Stimulated activated CD4-positive, alpha-beta T cell treated with anti-CD3 and anti-CD28 coated beads, TNF-alpha, amount 100 ng/mL, for 48 hours (primary cell): ENCODE measurements at places on chromosomes 4 and X.

DNA sequence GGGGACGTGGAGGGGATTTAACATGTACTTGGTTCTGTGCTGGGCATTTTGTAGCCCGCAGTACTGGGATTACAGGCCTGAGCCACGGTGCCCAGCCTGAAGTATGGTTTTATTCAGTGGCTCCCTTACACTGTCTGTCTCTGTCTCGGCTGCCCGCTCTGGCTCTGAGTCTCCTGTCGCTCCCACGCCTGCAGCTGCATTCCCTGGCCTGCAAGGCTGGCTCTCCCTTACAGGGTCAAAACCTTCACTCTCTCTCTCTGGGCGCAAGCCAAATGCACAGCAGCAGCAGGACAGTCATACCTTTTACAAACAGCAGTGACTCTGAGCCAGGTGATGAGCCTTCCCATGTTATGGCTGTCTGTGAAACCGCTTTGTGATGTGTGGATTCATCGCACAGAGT lies 72.1 kb downstream of the HTRA3 start:
- no peak for DNase-seq

DNA sequence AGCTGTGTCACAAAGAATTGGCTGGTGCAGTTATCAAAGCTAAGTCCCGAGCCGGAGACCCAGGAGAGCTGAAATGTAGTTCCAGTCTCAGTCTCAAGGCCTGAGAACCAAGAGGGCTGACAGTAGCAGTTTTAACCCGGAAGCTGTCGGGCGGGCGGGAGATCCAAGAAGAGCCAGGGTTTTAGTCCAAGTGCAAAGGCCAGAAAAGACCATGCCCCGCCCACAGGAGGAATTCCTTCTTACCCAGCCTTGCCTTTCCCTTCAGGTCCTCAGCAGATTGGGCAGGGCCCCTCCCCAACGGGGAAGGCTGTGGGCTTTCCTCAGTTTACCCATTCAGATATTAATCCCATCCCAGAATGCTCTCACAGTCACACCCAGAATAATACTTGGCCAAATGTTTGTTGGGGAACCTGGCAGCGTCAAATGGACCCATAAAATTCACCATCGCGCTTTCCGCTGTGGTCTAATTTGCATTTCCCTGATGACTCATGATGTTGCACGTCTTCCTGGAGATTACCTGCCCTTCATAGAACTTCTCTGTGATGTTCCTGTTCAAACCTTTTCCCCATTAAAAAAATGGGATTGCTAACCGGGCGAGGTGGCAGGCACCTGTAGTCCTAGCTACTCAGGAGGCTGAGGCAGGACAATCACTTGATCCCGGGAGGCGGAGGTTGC lies 16.2 kb downstream of the MAEA start:
- DNase-seq, result no peak

DNA sequence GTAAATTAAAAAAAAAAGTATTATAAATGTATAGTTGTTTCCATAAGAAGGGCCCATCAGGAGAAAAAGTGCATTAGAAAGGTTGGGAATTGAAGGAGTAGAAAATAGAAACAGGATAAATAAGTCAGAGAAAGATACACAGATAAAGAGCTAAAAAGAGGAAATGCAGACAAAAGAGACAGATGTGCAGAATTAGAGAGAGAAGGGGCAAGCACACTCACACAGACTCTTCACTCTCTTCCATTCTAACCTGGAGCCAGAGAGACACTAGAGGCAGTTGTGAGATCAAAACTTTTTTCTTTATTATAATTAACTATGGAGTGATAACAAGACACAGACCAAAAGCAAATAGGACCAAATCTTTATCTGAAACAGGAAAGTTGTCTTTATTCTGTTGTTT lies 134.1 kb downstream of the CEP135 start:
- DNase-seq, result no peak

GRCh38 chrX:14300376-14300775 lies 229.0 kb upstream of the GLRA2 start:
- DNase-seq, result no peak

DNA sequence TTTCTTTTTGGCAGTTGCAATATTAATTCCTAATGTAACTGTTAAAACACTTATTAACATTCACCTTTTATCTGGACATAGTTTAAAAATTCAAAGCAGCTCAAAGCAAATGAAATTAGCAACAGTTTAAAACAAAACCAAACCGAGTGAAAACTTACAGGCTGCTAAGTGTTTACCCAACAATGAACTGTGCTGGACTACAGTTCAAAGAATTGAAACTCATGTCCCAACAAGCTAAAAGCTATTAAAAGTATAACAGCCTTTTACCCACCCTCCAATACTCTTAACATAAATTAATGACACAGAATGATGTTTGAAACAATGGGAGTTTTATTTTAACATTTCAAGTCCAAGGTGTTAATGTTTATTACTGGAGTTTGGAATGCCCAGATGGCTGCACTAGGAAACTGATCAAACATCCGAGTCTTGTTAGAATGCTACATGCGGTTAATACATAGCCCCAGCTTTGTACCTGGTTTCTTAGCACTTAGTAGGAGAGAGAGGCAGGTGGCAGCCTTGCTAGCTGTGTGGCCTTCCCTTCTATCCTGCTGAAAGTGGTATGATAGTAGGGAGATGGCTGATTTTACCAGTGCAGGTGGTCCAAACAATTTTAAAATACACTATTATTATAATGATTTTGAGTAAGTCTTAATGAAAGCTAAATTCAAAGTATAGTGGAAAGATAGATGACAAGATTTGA lies 21.1 kb upstream of the FRYL start:
- DNase-seq, result no peak

GRCh38 chr4:81522711-81523110 lies 51.0 kb upstream of the RASGEF1B start:
- no peak for DNase-seq

DNA sequence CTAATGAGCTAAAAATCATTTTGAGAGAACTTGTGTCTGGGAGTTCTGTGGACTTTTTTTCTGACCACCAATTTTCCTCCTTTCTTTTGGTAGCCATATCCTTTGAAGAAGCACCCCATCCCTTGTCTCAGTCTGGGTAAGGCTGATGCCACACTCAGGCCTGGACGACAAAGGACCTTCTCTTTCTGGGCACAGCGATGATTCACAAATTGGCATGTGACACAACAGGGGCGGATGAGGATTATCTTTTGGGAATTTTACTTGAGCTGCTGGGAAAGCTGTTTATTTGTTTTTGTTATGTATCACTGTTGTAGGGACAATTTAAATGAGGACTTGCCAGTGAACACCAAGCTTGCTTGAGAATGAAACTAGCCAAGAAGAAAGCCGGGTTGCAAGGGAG lies 233.4 kb upstream of the HAND2 start:
- no peak for DNase-seq

- DNase-seq, result no peak
Observed at GRCh38 chrX:97876697-97877407, 993.1 kb downstream of the RPA4 start.

DNA sequence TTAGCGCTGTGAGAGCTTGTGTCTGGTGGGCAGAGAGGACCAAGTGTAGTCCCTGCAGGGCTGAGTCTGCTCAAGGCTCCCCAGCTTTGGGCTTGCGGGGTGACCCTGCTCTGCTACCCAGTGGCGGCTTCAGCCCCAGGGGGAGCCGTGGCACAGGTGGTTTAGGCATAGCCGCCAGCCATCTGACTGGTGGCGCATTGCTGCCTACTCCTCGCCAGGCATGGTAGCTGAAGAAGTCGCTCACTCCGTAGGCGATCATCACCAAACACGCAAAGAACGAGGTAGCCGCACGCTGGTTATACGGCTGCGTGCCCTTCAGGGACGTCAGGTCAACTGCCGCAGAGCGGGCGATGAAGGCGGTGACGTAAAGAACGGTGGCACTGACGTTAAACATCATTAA lies 180.7 kb upstream of the DIPK2B start:
- DNase-seq, result no peak

GRCh38 chr4:122758033-122758432 lies 25.5 kb downstream of the BBS12 start:
- DNase-seq, result no peak

DNA sequence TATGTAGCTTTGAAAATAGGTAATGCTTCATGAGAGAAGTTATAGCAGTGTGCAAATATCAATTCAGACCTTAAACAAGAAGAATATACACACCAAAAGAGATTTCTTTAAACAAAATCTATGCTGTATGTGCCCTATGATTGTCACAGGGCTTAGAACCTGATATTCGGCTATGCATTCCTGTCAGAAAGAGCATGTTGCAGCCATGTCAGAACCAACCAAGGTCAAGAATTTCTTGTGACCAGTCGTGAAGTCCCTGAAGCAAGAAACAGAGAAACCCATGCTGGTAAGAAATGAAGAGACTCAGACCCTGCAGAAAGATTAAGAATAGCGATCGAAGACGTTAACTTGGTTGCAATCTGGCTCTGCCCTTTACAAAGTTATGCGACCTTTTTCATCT lies 210.3 kb upstream of the SPIN4 start:
- no peak for DNase-seq

- DNase-seq, result no peak
Observed at GRCh38 chrX:72268597-72269365, 8.3 kb downstream of the RPS4X start.

DNA sequence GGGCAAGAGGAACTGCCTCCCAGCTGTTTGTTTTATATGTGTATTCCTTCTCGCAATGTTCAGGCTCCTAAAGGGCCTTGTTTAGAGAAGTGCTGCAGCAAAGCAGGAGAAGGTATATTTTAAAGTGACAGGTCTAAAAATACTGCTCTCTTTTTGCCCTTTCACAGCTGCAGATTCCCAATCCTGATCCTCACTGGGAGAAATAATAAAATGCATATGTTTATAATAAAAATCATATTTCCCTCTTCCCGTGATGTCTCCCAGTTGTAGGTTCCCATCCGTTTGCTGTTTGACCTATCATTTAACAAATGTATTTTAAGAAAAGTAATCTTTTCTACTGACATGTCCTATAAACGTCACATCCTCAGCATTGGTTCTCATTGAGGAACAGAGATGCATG lies 62.7 kb upstream of the GPC4 start:
- DNase-seq, result no peak

- DNase-seq, result peak; percentile 30
Observed at GRCh38 chr4:98446499-98447375, 185.6 kb downstream of the RAP1GDS1 start.

DNA sequence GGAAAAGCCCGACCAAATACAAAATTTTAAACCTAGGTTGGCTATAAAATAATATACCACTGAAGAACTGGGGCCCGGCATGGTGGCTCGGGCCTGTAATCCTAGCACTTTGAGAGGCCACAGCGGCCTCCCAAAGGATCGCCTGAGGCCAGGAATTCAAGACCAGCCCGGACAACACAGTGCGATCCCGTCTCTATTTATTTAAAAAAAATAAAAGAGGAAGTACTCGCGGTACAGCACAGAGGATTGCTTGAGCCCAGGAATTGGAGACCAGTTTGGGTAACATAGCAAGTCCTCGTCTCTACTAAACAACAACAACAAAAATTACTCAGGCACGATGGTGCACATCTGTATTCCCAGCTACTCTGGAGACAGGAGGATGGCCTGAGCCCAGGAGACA lies 44.8 kb upstream of the CDKN2AIP start:
- no peak for DNase-seq

- DNase-seq, result no peak
Observed at GRCh38 chr4:105996845-105997244, 101.6 kb downstream of the NPNT start.

- no peak for DNase-seq
Observed at GRCh38 chr4:127001933-127002332, 630.8 kb upstream of the INTU start.

GRCh38 chr4:38106886-38107514 lies 146.8 kb downstream of the PTTG2 start:
- no peak for DNase-seq

DNA sequence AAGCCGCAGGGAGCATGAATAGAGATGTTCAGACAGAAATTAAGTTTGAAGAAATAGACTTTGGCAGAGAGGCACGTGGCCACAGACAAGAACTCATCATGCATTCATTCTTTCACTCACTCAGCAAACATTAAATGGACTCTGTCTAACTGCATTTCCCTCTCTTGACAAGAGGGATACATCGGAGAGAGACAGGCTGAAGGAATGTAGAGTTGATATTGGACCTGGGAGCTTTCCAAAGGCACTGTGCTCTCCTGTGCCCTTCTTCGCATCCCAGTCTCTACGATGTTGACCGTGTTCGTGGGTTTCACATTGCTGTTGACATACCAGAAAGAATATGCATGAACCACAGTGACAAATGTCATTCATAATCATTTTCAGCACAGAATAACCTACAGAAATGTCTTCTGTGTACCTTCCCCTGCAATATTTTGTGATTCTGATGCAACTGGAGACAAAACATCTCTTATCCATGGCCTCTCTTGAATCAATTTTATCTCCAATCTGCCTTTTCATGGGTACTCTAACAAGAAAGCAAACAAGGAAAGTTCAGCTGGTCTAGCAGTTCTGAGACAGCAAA lies 34.7 kb upstream of the CD99 start:
- DNase-seq, result no peak

DNA sequence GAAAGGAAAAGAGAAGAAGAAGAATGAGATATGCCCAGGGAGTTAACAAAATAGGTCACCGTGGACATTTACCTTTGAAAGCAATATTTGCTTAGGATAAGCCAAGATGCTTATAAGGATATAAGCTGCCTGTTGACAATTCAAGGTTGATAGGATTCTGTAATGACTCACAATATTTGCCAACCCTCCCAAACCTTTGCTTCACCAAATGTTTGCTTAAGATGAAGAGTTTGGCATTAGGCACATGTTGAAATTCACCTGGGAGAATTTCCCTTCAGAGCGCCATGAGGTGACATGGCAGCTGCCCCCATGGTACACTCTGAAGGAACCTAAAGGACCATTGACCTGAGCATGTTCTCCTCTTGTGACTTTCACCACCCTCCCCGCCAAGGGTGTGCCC lies 4.6 kb downstream of the PALLD start:
- no peak for DNase-seq

DNA sequence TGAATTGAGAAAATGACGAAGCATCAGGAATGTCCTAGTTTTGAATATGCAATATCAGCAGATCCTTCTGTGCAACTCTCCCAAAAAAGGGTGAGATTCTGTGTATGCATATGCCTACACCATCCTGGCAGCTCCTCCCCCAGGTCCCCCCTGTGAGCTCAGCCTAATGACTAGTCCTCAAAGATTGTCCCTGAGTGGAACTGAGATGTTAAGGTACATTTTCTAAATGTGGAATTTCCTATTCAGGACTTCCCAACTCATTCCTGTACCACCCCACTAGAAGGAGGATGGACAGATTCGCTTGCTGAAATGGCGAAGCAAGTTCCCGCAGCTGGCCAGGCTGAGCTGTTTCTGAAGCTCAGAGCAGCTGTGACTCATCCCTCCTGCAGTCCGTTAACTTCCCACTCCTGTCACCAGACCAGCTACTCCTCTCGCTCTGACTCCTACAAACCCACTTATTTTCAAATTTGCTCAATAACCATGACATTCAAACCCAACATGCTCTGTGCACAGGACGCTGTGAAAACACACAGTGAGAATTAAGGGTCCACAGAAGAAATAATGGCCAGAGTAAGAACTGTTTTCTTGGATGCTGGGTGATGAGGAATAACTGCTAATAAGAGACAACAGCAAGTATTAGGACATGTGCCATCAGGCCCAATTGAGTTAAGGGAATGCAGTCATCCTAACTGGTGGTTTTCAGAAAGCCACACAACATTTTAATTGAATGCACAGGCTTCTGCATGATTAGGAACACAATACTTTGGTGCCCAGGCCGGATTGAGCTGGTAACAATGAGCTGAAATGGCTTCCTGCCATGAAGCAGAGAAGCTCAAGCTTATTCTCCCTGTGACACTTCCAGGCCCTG lies 40.0 kb upstream of the IRF2 start:
- peak; percentile 71 for DNase-seq
